Stimulated activated CD4-positive, alpha-beta T cell treated with anti-CD3 and anti-CD28 coated beads, Interleukin-1b, Interleukin-23, amount 100 ng/mL, for 4 hours (primary cell): ENCODE measurements at places on chromosomes 2 and 18.

DNA sequence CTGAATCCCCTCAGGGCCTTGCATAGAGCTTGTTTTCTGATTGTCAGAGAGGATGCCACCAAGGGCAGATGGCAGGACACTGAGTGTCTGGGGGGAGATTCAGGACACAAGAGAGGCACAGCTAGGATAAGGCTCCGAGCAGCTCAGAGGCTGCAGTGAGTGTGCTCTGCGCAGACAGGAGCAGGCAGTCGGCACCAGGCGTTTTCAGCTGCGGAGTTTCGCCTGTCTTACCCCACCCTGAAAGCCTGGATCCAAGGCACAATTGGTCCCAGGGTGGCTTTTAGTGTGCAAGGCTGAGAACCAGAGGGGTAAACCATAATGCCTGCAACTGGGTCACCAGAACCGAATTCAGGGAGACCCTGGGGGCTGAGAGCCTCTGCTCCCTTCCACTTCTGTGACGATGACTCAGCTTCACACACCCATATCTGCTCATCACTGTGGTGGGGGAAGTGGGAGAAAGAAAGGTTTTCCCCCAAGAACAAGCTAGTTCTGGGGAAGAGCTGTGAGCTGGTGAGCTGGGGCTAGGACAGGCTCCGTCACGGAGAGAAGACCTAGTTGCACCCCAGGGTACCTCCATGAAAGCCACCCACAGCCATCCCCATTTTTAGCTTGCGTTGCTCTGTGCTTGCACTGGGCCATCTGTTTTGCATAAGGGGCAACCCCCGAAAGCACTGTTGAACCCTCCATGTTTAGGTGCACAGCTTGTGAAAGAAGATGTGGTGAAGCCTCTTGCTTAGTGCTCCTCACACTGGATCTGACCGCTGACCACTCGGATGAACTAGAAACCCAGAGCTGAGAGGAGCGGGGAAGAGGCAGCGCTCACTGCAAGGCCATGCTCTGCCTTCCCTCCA lies 173.7 kb downstream of the CELF4 start:
- no peak for DNase-seq

DNA sequence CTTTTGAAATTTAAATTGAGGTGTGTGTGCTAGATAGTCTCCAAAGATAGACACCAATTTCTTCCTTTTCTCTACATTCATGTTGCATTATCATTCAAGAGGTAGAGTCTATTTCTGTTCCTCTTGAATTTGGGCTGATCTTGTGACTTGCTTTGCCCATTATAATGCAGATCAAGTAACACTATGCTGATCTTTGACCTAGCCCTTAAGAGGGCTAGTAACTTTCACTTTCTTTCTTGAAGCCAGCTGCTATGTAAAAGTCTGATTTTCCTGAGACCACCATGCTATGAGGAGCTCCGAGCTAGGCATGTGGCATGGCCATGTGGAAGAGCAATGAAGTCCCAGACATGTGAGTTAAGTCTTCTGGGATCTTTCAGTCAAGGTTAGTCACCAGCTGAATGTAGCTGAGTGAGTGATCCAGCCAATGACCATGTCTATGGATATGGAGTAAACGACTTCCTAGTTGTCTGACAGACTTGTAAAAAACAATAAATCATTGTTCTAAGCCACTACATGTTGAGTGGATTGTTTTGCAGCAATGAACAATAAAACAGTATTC lies 189.4 kb upstream of the CWC22 start:
- no peak for DNase-seq

GRCh38 chr2:187017438-187017837 lies 168.5 kb upstream of the ZSWIM2 start:
- no peak for DNase-seq

DNA sequence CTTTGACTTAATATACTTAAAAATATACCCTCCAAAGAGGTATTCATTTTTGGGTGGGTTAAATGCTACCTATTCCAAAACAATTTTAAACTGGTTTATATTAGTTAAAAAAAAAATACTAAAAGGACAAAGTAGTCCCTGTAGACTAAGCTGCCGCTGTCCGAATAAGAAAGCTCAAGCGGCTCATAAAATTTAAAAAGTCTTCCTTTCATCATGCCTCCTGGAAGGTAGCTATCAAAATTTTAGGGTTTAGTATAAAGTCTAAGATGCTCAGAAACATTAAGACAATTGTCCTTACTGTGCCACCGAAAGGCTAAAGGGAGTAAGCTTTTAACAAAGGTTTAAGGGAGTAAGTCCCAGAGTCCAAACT lies 440 bp upstream of the UGGT1 start:
- DNase-seq, result no peak

GRCh38 chr2:130798472-130799218 lies 38.1 kb upstream of the ARHGEF4 start:
- no peak for DNase-seq

GRCh38 chr2:70094978-70095719 lies 7.9 kb downstream of the PCBP1 start:
- no peak for DNase-seq

- no peak for DNase-seq
These were observed 79.8 kb upstream of the PIK3C3 start for GRCh38 chr18:41875094-41875780.

DNA sequence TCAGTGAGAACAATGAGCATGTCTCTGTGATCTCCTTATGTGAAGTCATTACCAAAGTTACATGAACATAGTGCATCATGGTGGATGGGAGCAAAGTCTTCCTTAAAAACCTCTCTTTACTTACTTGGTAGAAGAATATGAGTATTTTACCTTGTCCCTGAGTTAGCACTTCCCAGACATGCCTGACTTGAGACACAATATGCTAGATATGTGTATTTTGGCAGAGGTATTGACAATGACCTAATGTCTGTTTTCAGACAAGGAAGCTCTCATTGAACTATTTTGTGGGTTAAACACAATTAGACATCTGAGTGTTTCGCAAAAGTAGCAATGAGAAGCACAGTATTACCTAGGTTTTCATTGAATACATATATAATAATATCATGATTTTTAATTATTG lies 99.1 kb upstream of the MC4R start:
- no peak for DNase-seq

DNA sequence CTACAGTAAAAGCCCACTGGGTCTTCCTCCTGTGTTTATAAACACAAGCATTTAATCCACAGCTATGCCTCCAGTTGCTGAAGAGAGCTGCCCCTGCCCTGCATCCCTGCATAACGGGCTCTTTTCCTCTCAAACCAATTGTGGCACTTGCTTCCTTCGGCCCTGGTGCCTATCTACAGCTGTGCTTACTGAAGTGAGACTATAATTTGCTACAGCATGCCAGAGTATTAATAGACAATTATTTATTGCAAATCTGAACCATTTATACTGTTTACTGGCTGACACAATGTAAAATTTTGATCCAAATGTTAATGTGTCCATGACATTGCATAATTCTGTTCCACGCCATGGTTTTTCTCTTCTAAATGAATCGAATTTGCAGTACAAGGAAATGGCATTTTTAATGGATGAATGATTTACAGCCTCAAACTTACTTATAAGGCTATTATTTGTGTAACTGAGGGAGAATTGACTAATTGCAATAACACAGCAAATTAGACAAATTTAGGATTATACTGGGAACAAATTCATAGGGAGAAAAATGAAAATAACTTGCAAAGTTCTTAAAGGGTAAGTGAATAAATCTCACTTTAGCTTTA lies 457.0 kb upstream of the HNRNPA3 start:
- no peak for DNase-seq

DNA sequence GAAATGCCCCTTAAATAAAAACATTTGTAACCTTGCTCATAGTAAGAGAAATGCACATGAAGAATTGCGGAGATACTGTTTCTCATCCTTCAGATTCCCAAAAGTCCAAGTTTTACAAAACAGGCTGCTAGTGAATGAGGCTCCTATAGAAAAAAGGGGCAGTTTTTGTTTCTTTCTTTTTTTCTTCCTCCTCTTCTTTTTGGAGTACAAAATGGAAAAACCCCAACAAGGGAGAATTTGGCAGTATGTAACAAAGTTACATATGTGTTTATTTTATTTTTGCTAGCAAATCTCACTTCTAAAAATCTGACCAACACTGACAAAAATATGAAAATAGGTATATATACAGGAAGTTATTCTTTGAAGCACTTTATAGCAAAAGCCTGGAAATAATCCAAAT lies 7.1 kb upstream of the BAZ2B start:
- DNase-seq, result no peak

DNA sequence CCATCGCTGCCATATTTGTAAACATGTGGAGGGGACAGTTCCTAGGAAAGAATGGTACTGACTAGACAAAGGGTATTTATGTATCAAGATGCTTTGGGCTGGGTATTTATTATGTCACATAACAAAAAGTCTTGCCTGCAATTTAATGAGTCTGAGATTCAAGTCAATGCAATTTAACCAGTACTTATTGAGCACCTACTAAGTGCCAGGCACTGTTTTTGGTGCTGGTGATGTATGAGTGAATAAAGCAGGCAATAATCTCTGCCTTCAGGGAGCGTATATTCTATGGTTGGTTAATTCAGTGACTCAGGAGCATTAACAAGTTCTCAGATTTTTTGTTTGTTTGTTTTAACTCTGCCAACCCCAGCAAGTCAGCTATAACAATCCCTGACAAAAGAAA lies 24.6 kb upstream of the ACVR1 start:
- no peak for DNase-seq

DNA sequence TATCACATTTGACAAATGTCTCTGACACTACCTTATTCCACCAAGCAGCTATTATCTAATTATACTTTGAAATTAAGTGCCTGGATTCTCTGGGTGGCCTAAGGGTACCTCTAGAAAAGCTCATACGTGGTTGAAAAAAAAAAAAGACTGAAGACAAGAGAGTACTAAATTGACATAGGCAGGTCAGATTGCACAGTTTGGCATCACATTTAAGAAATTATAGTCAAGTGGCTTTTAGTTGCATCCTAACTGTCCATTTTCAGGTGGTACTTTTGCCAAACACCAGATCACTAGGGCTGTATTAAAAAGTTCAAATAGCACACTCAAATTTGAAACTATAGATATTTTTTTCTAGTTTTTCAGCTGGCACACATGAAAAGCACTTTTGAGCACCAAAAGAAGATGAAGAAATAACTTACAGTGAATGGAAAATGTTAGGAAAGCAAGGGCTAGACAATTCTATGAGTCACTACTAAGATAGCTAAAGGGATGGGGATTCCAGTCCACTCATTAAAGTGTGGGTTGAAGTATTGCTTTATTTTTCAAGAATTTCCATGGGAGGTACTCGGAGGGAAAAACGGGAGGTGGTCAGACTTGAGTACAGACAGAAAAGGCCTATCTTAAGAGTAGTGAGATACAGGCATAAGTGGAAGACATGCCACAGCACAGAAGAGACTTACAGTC lies 106.5 kb upstream of the COL5A2 start:
- DNase-seq, result no peak

DNA sequence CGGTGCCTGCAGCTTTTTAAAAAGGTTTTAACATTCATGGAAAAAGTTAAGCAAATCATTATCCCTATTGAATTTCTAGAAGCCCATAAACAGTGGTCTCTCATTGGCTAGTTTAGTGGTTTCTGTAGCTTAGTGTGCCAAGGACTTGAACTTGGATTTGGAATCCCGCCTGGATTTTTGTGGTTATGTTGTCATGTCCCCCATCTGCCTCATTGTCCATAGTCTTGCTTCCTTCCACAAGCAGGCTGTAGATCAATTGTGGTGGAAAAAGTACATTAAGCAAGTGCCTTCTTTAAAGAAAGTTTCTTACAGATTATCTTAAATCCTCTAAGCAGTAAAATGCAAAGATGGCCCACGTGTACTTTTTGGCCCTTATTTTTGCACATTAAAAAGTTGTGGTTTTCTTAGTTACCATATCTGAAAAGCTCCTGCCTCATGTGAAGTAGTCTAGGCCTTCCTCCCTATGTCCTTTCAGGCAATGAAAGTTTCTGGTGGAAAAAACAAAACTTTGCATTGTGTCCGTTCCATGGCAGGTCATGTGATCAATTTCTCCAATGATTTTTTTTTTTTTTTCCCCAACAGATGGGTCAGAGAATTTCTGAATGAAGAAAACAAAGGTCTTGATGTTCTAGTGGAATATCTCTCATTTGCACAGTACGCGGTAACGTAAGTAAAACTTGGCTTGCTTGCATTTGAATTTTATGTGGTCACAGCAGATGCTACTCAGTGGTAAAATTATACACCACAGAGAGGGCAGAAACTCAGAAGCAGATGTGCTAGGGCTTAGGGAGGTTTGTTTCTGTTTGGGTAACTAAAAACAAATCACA lies 158.9 kb downstream of the PRPF40A start:
- DNase-seq, result no peak

DNA sequence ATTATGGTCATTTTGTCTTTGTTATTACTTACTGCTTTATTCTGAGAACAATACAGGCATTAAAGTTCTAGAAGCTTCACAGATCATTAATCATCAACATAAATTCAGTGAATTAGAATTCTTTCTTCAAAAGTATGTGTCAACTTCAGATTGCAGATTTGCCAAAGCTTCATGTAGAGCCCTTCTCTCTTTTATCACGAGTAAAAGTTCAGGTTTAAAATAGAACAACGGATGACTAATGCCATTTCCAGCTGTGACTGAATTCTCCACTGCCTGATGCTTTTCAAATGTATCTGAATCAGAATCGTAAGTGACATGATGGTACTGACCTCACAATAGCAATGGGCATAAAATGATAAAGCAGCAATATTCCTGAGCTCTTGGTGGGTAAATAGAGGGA lies 116.0 kb downstream of the ABCA12 start:
- no peak for DNase-seq

- DNase-seq, result no peak
These were observed 13.3 kb upstream of the TRIM43 start for GRCh38 chr2:95578539-95578938.

GRCh38 chr18:36307513-36307912 lies 10.0 kb downstream of the FHOD3 start:
- no peak for DNase-seq

GRCh38 chr2:213627054-213627710 lies 342.9 kb downstream of the SPAG16 start:
- DNase-seq, result no peak

GRCh38 chr2:229856413-229856812 lies 65.4 kb downstream of the TRIP12 start:
- no peak for DNase-seq

DNA sequence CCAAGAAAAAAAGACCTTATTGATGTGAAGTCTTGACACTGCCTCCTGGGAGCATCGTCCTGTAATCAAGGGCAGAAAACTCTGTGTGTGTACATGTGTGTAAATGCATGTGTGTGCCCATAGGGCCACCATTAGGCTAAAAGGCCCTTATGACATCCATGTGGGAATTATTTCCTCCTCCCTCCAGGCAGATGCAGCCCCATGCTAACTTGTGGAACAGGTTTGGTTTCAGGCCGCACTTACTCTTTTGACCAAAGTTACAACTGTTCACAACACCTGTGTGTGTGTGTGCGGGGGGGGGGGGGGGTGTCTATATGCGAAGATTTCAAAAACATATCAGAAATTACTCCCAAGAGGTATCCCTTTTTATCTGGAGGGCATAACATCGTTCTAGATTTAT lies 87.4 kb upstream of the SLC14A2 start:
- no peak for DNase-seq

- DNase-seq, result no peak
These were observed 4.1 kb downstream of the ITGA4 start for GRCh38 chr2:181461056-181461997.

GRCh38 chr2:170842785-170843184 lies 26.1 kb downstream of the GAD1 start:
- DNase-seq, result no peak

GRCh38 chr2:100747996-100748615 lies 71.8 kb upstream of the NPAS2 start:
- no peak for DNase-seq
